ENCODE measurements at places on chromosomes 13 and 19.

DNA sequence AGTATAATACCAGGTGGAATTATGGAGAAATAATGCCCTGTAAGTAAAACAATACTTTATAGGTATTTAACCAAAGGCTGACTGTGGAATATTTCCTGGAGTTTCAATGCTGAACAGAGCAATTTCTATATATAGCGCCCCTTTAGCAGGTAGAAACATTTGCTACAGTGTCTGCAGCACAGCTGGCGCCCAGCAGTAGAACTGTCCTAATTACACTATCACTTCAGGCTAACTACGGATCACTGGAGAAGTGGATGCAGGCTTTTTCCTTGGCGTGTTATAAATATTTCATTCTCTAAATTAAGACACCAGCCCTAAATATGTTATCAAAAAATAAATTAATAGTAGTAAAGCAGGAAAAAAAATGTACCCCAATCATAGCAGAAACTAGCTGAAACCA, 3.1 kb downstream of the SHISA2 start:
- DNase-seq: no peak

DNA sequence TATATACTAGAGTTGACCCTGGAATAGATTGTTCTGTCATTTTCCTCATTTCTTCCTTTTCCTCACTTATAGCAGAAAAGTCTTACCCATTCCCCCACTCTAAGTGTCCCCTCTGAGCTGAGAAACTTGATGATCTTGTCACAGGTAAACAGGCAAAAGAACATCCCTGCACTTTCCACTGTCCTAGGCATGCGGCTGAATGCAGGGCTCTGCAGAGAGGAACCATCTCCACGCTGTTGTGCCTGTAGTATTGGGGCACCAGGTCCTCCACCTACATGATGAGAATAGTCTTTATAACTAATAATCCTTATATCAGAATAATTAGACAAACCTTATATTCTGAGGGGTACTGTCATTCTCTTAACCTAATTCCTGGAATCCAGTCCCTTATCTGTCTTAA, 211.3 kb downstream of the RBM26 start:
- no peak for DNase-seq

DNA sequence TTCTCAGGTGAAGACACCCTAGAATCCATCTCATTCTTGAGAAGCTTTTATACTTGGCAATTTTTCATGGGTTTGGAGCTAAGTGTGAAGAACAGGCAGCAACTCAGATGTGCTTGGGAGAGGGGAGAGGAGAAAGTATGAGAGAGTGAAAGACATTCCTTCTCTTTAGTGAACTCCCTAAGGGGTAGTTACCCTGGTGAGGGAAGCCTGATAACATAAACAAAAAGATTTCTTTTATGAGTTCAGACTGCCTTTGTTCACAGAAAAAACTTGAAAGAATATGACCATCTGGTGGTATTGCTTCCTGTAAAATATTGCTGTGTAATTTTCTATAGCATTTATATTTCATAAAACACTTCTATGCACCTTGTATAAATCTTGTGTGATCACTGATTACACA, at the start of gene STOML3:
Gene STOML3, minus strand, starts transcription at position 139 of the 400 bp plus-strand sequence. Its CDS starts 110 bp downstream, at position 29.
- no peak for DNase-seq

- no peak for DNase-seq
Measured at GRCh38 chr19:42245231-42245630, 2.8 kb upstream of the GSK3A start.

DNA sequence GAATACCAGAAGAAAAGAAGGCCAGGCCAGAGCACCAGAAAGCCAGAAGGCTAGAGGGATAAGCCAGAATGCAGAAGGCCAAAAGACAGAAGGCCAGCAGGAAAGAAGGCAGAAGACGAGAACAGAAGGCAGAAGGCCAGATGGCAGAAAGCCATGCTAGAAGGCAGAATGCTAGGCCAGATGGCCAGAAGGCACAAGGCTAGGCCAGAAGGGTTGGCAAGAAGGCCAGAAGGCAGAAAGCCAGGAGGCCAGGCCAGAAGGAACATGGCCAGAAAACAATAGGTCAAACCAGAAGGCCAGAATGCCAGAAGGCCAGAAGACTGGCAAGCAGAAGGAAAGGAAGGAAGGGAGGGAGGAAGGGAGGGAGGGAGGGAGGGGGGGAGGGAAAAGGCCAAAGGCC, 188.8 kb downstream of the TUBA3C start:
- DNase-seq: no peak

DNA sequence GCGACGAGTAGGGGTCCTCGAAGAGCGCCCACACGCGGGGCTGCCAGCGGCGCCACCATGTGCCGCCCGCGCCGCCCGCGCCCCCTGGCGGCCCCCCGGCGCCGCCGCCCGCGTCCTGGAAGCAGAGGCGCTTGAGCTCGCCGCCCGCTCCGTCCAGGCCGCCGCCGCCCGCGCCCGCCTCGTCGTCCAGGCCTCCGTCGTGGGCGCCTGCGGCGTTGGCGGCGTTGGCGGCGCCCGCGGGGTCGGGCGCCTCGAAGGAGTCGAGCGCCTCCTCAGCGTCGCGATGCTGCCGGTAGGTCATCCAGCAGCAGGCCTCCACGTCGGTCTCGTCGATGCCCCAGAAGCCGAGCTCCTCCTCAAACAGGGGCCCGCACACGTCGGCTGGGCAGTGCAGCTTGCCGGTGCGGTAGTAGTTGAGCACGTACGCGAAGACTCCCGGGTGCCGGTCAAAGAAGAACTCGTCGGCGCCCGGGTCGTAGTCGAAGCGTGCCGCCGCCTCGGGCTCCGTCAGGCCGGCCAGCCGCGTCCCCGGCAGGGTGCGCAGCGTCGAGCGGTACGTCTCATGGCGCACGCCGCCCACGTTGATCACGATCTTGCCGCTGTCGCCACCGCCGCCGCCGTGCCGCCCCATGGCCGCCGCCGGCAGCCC, 829 bp downstream of the KCNC3 start:
- peak; percentile 46 for DNase-seq

- DNase-seq: peak; percentile 46
Measured at GRCh38 chr19:42075364-42075615, 676 bp upstream of the ZNF574 start.

- DNase-seq: no peak
Measured at GRCh38 chr13:20106742-20107141, 54.1 kb downstream of the GJA3 start.

GRCh38 chr19:30076101-30076551, 134.1 kb downstream of the URI1 start:
- no peak for DNase-seq

GRCh38 chr13:44230736-44231135, 142.9 kb upstream of the SERP2 start:
- DNase-seq: no peak

- DNase-seq: peak; percentile 97
Measured at GRCh38 chr19:10270180-10270615, 722 bp upstream of the ICAM1 start.

GRCh38 chr13:111131611-111132010, 16.5 kb downstream of the ARHGEF7 start:
- no peak for DNase-seq

- no peak for DNase-seq
Measured at GRCh38 chr13:93227280-93227877, 772 bp downstream of the GPC6 start.

Measured in MV-4-11 (cell line).